ENCODE measurements at places on chromosomes 3 and 15.

DNA sequence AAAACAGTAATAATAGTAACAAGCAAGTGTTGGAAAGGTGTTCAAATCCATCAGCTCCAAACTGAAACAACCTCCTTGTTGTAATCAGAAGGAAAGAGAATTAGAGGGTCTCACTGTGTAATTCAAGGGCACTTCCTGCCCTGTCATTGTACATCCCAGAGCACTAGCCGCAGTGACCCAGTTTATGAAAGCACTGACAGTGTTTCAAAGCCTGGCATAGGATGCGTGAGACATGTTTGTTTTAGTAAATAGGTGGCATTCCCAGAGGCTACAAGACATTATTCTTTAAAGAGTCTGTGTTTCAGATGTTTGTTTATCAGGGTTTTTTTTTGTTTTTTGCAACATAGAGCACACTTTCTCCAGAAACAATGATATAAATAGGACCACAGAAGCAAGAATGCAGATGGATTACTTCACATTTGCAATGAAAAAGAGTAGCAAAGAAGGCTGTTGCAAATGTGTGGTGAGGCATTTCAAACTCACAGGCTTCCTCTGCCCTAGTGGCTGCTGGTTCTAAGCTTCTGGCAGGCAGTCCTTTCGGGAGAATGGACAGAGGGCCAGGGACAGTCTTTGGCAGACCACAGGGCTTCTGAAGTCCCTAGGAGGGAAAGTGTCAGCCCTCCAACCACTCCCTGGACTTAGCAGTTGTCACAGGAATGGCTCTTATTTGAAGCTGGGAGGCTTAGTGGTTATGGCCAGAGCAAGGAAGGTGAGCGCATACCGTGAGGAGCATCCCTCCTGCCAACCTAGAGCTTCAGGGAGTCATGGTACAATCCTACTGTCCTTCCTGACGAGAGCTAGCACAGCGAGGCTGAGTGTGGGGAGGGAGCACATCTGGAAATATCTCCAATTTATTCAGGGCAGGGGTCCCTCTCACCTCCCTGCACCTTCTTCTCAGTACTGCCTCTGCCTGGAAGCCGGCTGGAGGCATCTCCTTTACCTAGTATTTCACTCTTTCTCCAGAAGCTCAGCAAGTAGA, 31.4 kb upstream of the TIPARP start:
- H3K36me3 ChIP-seq, result no peaks in the 10 kb centered on the region
- no peaks in the 10 kb centered on the region for H3K4me1 ChIP-seq
- no peak overlapping the region for H3K27ac ChIP-seq
- H3K27me3 ChIP-seq, result no peaks in the 10 kb centered on the region
- no peak overlapping the region for H3K4me3 ChIP-seq
- no peak for DNase-seq

DNA sequence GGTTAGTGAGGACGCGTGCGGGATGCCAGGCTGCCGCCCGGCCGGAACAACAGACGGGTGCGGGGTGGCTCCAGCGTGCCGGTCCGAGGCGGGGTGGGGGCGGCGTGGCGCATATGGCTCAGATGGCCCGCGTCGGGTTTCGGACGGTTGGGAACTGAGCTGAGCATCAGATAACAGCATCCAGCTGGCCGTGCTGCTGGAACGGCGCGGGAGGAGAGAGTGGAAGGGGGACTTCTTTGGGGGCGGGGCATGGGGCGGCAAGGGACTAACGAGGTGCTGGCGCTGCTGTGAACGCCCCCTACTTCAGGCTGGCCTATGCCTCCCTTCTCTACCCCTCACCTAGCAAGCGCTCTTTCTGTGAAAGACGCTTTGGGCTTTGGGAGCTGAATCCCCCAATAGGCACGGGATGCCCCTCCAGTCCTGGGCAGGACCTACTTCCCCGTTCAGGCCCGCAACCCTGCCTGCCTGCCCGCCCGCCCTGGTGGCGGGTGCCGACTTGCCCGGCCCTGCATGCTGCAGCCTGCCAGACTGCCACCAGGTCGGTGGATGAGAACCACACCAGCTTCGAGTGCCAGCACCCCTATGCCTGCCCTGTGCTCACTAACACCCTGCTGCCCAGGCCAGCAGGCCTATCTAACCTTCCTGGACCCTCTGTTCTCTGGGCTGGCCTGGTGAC, 542 bp downstream of the INKA1 start:
- H3K4me3 ChIP-seq, result peak overlapping the region; percentile 65
- H3K27me3 ChIP-seq, result no peaks in the 10 kb centered on the region
- peak; percentile 87 for DNase-seq

- H3K27me3 ChIP-seq, result no peaks in the 10 kb centered on the region
- H3K4me1 ChIP-seq, result no peaks in the 10 kb centered on the region
- DNase-seq, result no peak
- no peak overlapping the region for H3K4me3 ChIP-seq
- H3K36me3 ChIP-seq, result no peaks in the 10 kb centered on the region
Measured at GRCh38 chr3:101464235-101464634, 48.8 kb downstream of the SENP7 start.

DNA sequence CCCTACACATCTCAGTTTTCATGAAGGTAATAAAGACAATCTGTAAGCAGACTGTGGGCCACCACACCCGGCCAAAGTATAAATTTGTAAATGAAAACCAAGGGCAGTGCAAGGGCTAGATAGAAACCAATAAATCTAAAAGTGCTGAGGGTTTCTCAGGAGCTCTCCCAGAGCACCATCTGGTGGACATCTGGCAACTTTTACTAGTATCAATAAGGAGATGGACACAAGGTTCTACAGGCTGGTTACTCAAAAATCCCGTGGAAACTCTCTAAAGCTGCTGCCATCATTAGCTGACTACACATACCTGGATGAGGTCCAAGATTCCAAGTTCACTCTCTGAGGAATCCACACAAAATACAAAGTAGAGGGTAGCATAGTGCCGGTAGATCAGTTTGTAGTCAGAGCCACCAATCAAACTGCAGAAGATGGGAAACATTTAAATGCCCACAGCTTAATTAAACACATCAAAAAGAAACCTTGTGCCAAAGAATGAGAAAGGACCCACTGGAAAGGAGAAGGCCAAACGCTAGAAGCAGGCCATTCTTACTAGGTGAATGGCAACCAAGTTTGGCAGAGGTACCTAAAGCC, 5.5 kb downstream of the AP3S2 start:
- peaks cover 84% of the 10 kb centered on the region for H3K36me3 ChIP-seq
- DNase-seq, result no peak
- no peak overlapping the region for H3K27ac ChIP-seq

DNA sequence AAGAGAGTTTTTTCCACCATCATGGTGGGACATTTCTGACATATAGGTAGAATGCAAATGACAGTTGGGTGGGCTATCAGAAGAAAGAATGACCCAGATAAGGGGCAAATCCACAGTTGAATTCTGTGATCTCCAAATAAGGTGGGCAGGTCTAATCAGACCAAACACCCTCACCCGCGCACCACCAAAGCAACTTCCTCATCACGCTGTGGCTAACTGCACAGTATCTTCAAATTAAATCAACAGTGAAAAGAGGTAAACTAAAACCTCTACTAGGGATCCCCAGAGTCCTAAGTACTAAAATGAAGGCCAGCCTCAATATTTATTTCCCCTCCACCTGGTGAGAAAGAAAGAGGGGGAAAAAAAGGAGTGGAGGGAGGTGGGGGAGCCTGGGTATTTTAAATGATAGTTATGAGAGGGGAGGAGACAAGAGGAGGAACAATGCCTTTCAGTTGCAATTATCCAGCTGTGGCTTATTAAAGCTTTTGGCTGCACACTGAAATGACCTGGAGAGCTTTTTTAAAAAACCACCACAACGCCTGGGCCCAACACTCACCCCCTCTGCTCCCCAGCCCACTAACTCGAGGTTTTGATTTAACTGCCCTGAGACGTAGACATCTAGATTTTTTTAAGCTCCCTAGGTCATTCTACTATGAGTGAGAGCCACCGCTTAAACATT, 61.0 kb downstream of the LRIG1 start:
- DNase-seq, result no peak
- H3K4me3 ChIP-seq, result no peak overlapping the region
- peaks cover 40% of the 10 kb centered on the region for H3K4me1 ChIP-seq

DNA sequence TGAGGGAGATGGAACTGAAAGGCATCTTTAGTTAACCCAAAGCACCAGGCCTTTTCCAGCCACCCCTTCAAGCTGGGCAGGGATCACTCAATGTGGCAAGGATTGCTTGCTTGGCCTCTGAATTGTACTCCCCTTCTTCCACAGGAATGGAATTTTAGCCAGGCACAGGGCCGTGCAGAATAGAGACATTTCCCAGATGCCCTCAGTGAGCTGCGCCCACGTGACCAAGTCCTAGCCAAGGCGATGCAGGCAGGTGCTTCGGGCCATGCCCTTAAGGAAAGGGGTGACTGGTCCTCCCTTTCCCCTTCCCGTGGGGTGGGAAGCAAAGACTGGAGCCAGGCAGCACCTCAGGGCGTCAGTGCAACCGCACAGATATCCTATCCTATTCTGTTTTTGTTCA, 17.9 kb downstream of the GP9 start:
- H3K27me3 ChIP-seq, result no peaks in the 10 kb centered on the region
- DNase-seq, result no peak
- H3K4me1 ChIP-seq, result no peaks in the 10 kb centered on the region
- no peaks in the 10 kb centered on the region for H3K36me3 ChIP-seq

GRCh38 chr3:129614435-129614834, 8.0 kb upstream of the PLXND1 start:
- no peaks in the 10 kb centered on the region for H3K36me3 ChIP-seq
- DNase-seq, result no peak
